Kidney glomerular epithelial cell (primary cell): ENCODE measurements at places on chromosomes 6 and 20.

- no peak for DNase-seq
Observed at GRCh38 chr6:113065611-113066010, 718.5 kb downstream of the RFPL4B start.

DNA sequence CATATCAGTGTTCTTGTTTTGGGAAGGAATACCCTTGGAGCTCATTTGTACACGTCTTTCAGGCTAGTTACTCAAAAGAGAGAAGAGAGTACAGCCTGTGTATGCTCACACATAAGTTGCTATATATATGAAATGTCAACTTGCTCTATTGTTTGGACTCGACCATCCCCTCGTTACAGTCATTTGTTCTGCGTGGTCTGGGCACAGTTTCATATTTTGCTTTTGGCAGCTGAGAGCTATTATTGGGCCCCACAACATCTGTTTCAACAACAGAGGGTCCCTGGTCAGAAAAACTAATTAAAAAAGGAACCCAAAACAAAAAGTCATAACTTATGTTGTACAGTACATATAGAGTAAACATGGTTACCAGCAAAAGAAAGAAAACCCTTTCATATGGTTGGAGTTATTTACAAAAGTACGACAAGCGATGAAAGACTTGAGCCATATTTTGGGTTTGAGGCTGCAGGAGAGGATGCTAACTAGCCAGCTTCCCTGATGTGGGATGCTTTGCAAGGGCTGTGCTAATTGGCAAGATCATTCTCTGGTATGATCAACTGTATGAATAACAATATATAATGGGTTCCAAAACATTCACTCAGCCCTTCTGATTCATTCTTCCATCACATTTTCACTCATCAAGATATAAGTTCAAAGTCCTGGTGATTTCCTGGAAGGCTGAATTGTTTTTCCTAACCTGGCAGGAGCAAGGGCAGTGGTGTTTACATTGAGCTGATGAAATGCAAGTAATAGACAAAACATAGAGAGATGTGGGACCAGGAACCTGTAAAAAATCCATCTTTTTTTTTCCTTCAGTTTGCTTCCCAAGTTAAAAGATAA is 137.9 kb downstream of the RPS12 start:
- DNase-seq, result no peak

DNA sequence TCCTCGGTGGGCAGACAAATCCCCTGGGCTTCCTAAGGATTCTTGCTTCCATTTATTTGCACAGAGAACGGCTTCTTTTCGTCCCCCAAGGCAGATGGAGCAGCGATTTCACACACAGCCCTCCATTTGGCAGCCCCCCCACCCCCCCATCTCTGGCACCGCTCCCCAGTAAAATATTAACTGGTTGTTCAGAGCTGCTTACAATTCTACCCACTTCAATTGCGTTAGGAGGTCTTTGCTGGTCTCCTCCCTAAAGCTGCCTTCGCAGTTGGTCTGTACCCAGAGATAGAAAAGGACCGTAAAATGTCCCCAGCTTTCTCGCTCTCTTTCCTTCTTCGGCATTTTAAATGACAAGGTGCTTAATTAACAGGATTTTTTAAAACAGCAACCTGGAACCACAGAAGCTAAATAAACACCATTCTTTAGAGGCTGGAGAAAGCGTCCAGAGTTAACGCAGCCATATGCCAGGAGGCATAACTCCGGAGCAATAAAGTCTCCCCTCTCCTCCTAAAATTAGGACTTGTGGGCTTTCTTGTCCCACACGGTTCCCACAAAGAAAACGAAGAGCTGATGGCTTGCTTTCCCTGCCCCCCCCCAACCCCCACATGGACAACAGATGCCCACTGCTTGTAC is 1.7 kb upstream of the ZMYND8 start:
- no peak for DNase-seq

GRCh38 chr20:5524896-5525295 is 208.1 kb upstream of the PROKR2 start:
- no peak for DNase-seq

DNA sequence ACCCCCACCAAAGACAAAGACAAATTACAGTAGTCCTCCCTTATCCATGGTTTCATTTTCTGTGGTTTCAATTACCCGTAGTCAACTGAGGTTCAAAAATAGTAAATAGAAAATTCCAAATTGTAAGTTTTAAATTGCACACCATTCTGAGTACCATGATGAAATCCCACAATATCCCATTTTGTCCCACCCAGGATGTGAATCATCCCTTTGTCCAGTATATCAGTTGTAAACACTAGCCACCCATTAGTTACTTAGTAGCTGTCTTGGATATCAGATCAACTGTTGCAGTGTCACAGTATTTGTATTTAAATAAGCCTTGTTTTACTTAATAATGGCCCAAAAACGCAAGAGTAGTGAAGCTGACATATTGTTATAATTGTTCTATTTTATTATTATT is 364.0 kb upstream of the ARID1B start:
- DNase-seq, result no peak

DNA sequence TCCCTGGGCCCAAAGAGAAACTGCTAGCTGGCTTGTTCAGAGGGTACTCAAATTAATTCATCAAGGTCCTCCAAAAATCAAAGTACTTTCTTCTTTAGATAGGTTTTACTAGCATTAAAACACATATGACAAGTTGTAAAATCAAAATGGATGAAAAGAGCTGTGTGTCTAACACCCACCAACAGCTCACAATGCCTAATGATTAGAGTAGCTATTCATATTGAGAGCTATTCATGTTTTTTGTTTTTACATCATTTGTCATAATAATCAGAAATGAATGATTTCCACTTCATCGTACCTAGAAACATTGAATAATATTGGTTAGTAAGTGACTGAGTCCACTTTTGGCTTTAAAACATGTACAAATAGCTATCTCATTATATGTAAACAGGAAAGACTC is 289.9 kb upstream of the RUNX2 start:
- DNase-seq, result no peak

DNA sequence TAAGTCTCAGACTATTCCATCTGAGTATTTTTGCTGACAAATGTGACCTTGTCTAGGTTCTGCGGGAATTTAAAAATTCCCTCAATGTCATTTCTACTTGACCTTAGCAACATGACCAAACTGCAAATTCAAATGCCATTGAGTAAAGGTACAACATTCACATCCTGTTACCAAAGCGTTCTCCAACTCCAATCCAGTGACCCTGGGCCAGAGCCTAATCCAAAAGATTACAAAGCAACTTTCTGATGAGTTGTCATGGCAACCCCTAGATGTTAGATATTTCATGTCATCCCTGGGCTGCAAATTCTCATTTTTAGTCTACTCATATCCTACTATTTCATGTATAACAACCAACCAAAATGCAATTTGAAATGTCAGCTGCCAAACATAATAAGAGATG is 65.3 kb downstream of the BACH2 start:
- no peak for DNase-seq

- no peak for DNase-seq
Observed at GRCh38 chr20:48066851-48067250, 281.6 kb upstream of the SULF2 start.

- DNase-seq, result no peak
Observed at GRCh38 chr20:62966212-62967148, 14.0 kb downstream of the SLC17A9 start.

GRCh38 chr20:37297066-37297736 is 7.7 kb downstream of the MANBAL start:
- no peak for DNase-seq

DNA sequence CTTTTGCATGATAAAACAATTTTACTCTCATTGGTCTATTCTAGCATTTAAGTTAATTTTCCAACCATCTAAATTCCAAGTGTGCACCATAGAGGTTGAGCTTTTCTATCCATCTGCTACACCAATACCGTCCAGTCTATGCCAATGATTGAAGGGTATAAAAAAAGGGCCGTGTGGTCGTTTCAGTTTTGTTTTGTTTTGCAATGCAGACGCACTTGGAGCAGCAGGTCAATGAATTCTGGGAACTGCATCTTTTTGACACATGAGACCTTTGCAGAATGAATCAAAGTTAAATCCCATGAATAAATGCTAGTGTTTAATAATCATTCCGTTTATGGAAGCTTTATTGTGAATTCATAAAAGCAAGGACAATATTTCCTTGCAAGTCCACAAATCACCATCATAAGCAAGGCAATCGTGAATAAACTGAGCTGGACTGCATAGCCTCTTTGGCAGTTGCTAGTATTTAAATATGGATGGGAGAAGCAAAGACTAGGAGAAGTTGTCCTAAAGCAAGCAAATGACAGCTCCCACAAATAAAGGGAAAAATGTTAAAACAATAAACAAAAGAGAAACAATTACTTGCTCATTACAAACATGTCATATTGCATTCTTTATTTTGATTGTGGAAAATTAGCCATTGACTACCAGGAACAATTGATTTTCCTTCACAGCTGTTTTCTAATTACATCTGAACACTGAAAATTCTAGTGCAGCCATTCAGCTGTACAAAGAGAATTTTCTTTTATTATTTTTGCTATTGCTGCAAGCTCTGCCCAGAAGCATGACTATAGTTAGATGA is 649.7 kb upstream of the GJE1 start:
- DNase-seq, result no peak

DNA sequence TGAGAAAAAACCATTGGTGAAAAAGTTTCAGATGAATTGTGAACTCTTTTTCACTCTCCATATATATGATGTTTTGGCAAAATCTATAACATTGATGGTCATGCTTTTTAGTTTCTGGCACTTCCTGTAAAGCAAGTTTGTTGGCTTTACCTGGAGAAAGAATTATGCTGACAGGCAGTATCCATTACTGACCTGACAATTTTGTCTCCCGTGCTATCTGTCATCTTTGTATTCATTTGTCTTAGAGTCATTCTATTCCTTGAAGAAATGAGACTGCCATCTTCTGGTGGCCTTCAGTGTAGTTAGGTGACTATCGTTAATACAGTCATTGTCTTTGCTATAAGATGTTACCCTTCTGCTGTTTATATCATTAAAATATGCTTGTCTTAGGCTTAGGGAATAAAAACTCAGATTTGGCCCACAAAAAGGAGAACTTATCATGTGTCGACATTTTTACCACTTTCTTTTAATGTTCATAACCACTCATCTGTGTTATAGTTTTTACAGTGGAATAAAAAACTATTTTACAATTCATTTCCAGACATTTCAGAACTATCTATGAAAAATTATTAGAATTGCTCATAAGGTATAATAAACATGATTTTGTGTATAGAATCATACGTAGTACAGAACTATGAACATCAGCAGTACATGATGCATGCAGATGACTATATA is 707.0 kb downstream of the EPM2A start:
- DNase-seq, result peak; percentile 62

DNA sequence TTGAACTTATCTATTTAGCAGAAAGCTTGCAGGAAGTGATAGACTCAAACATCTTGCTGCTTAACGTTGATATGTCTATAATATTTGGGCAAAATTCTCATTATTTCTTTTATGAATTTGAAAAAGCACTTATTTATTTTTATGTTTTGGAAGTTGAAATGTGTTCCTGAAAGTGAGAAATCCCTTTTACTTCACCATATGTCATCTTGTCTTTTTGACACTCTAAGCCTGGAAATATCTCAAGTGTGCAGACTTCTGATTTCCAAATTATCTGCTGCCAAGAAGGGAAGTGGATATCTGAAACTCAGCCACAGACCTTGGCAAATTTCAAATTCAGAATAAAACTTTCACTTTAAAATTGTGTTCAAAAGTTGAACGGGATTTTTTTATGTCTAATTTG is 368.7 kb upstream of the MANEA start:
- no peak for DNase-seq

- peak; percentile 37 for DNase-seq
Observed at GRCh38 chr20:47713878-47714450, 71.3 kb downstream of the SULF2 start.

GRCh38 chr6:140436023-140436811 is 1061.8 kb upstream of the CITED2 start:
- peak; percentile 18 for DNase-seq

DNA sequence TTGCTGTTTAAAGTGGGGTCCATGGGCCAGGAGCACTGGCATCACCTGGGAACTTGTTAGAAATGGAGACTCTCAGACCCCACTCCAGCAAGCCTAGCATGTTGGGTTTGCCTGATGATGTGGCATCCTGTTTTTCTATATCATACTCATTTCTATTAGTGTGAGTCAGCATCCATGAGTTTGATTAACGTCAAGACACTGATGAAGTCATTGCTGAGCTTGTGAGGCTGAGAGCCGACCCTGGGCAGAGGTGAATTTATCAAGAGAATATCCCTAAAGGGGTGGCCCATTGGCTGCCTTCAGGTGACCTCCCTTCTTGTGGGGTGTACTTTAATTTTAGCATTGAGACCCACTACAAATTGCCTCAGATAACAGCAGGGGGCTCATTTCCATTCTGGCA is 43.4 kb upstream of the RNF144B start:
- no peak for DNase-seq

- no peak for DNase-seq
Observed at GRCh38 chr6:113570161-113570560, 287.0 kb upstream of the MARCKS start.

DNA sequence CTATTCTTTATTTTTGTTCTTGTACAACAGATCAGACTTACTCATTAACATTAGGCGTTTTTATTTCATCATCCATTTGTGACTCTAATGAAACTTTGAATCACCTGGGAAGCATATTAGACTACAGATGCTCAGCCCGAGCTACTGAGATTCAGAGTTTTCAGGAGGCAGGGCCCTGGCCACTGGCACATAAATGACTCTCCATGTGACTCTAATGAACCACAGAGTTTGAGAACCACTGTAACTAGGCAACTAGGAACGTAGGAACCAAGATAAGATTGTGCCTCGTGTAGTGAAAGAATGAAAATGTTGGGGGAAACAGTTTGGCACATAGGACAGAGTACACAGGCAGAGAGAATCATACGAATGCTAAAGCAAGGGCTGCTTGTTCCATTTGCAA is 405.9 kb upstream of the BTBD3 start:
- DNase-seq, result no peak

DNA sequence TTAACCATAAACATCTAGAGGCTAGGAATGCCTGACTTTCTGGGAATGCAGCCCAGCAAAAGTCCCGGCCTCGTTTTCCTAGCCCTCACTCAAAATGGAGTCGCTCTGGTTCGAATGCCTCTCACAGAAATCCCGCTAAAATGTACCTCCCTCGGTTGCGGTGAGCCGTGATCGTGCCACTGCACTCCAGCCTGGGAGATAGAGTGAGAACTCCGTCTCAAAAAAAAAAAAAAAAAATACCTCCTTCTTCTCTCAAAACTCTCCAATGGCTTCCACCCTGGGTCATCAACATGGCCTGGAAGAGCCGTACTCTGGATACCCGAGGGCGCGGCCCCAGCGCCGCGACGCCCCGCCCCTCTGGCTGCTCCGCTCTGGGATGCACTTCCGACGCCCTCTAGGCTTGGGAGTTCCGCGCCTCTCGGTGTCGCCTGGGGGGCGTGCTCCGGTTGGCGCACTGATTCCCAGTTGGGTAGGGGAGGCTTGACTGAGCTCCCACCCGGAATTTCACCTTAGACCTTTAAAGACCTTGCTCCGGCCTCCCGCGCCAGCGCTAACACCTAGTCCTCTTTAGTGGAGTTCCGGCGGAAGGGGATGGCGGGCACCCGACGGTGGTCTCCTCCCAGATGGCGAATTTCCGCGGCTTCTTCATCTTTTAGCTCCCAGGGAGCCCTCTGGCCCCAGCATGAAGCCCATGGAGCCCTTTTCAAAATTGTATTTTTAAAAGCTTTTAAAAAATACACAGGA is 12.3 kb downstream of the HMGN4 start:
- DNase-seq, result no peak

GRCh38 chr6:17869010-17869752 is 118.3 kb downstream of the KIF13A start:
- DNase-seq, result no peak

GRCh38 chr6:56793938-56794337 is 151.2 kb upstream of the DST start:
- no peak for DNase-seq

GRCh38 chr20:19756761-19757486 is 1.1 kb upstream of the RIN2 start:
- DNase-seq, result no peak

- no peak for DNase-seq
Observed at GRCh38 chr20:49969946-49970345, 12.8 kb upstream of the SNAI1 start.
